Spleen (tissue), 13 donors: ENCODE measurements at places on chromosomes 16 and 17.

DNA sequence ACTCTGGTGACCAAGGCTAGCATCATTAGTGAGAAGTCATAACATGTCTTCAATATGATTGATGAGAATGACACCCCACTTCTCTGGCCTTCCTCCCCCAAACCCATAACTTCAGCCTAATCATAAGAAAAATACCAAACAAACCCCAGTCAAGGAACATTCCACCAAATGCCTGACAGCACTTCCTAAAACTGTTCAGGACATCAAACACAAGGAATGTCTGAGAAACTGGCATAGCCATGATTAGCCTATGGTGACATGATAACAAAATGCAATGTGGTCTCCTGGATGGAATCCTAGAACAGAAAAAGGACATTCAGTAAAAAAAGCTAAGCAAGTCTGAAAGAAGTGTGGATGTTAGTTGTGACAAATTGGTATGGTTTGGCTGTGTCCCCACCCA lies 24.7 kb upstream of the TBX4 start:
- DNase-seq = no peak

DNA sequence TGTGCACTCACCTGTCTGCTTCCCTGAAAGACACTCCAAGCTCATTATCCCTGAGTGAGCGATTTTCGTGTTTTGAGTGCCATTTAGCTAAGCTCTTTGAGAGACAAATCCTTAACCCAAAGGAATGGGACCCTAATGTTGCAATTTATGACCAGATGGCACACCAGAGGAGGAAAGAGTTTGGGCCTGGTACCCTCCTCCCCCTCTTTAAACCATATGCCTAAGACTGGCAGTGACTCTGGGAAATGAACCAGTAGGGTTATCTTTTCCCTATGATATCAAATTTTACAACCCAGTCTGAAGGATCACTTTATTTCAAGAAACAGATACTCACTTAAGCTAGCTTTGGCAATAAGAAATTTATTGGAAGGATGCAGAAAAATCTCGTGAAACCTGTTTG lies 550.4 kb downstream of the TOX3 start:
- no peak for DNase-seq

DNA sequence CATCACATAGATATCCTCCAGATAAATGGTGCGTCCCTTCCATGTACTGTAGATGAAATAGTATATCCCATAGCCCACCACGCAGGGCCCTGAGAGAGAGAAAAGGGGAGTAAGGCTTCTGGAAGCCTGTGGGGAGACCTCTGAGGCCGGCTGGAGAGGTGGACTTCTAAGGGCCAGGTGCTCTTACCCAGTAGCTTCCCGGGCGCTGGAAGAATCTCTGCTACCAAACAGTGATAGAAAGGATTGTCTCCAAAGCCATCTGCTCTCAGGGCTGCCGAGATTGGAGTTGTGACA lies 718 bp downstream of the SAT2 start:
- no peak for DNase-seq

- DNase-seq = no peak
Measured at GRCh38 chr16:22198547-22199293, 7.4 kb upstream of the EEF2K start.

- no peak for DNase-seq
Measured at GRCh38 chr16:31455601-31456314, 3.5 kb upstream of the ARMC5 start.

GRCh38 chr17:19332371-19333131 lies 30.0 kb downstream of the B9D1 start:
- DNase-seq = no peak

GRCh38 chr16:21950782-21951521 lies 2.2 kb upstream of the UQCRC2 start:
- DNase-seq = no peak

DNA sequence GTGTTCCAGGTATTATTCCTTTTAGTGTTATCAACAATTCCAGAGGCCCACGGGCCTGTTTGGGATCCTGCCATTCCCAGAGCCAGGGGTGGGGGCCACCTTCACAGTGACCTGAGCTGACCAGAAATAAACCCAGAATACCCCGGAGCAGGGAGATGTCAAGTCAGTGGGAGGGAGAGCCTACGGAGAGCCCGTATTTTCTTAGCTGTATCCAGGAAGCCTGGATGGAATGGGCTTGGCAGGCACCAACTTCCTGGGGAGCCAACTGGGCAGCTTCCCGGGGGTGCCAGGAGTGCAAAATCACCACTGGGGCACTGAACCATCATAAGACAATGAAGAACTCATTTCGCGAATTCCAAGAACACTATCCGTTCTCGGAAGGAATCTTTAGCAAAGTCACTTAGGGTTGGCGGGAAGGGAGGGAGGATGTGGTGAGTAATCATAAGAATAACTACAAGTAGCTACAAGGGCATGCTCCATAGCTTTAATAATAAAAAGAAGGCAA lies 13.2 kb upstream of the MRTFB start:
- no peak for DNase-seq

DNA sequence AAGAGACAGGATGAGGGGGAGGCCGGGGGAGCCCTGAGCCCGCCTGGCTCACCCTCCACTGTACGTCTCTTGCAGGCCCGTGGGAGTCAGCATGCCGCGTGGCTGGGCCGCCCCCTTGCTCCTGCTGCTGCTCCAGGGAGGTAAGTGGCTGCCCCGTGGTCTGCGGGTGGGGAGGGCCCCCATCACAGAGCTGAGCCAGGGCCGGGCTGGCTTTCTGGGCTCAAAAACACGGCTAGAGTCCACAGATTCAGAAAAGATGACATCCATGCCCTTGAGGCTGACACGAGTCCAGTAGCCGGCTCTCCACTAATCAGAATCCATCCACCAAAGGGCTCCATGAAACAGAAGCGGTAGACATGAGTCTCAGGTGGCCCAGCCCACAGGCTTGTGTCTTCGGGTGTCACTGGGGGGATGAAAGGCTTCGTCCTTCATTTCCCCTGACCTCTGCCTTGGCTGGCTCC lies 28.0 kb downstream of the IL21R start:
- peak; percentile 75 for DNase-seq

DNA sequence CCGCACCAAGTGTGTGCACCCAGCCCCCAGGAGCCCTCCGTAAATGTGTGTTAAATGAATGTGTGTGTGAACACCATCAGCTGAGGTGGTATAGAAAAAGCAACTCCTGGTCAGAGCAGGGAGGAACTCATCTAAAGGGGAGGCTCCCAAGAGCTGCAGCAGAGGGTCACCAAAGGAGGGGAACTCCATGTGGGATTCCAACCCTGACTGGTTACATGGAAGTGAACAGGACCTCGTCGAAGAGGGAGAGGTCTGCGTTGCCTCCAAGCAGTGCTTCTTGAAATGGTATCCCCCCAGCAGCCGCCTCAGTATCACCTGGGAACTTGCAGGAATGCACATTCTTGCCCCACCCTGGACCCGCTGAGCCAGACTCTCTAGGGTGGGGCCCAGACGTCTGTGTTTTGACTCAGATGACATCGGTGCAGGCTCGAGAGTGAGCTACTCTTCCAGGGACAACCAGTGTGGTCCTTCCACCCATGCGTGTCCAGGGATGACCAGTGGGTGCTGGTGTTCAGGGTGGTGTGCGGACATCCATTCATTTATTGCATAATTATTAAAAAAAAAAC lies 30.8 kb downstream of the ADCY9 start:
- no peak for DNase-seq

DNA sequence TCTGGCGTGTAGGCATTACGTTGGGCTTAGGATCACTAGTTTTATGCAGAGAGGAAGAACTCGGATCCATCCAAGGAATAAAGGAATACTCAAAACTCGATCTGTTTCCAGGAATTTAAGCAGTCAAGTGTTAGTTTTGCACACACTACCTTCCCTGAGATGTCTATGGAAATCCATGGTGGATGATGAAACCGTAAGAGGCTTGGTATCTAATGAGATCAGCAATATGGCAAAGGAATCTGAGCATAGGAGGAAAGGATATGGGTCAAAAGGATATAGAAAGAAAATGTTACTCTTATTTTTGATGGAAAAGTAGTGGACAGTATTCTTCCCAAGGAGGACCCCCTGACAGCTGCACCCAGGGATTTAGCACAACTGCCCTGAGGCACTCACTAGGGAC lies 59.6 kb downstream of the SMG6 start:
- DNase-seq = no peak

GRCh38 chr17:8580952-8581658 lies 49.4 kb downstream of the MYH10 start:
- DNase-seq = no peak

DNA sequence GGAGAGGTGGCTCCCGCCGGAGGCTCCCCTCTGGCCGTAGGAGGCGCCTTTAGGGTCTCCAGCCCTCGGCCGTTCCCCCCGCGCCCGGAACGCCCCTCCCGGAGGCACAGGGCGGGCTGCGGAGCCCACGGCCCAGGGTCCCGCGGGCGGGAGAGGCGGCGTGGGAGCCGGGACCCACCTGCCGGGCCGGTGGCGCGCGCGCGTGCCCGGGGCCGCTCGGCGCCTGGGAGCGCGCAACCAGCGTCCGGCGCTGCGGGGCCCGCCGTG lies at the start of gene MIF4GD:
Gene MIF4GD, minus strand, starts transcription at position 266 of the 267 bp plus-strand sequence. CDS start 1,036 bp downstream, outside the sequence.
- no peak for DNase-seq

DNA sequence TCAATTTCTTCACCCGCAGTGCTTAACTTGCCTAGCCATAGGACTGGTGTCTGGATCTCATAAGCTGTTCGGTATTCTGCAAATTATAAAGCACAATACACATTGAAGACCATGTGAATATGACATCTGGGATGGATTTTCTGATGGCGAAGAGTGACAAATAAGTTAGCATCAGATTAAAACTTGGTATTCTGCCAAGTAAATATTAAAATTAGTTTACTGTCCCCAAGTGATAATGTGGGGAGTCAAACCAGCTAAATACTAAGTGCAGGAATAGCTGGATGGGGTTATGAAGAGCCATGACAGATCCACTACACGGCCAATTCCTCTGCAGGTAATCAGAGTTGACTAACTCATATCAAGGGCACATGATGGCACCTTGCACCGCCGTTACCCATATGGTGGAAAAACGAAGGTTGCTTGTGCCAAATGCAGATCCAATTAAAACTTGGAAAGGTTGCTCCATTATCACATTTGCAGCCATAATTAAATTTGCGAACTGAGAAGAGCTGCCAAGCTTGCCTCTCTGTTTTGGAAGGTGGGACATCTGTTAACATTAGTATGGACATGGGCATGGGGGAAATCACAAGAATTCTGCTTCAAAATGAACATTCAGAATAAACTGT lies 114.9 kb upstream of the TOM1L1 start:
- DNase-seq = no peak
